ENCODE measurements at places on chromosomes 13 and 19.

DNA sequence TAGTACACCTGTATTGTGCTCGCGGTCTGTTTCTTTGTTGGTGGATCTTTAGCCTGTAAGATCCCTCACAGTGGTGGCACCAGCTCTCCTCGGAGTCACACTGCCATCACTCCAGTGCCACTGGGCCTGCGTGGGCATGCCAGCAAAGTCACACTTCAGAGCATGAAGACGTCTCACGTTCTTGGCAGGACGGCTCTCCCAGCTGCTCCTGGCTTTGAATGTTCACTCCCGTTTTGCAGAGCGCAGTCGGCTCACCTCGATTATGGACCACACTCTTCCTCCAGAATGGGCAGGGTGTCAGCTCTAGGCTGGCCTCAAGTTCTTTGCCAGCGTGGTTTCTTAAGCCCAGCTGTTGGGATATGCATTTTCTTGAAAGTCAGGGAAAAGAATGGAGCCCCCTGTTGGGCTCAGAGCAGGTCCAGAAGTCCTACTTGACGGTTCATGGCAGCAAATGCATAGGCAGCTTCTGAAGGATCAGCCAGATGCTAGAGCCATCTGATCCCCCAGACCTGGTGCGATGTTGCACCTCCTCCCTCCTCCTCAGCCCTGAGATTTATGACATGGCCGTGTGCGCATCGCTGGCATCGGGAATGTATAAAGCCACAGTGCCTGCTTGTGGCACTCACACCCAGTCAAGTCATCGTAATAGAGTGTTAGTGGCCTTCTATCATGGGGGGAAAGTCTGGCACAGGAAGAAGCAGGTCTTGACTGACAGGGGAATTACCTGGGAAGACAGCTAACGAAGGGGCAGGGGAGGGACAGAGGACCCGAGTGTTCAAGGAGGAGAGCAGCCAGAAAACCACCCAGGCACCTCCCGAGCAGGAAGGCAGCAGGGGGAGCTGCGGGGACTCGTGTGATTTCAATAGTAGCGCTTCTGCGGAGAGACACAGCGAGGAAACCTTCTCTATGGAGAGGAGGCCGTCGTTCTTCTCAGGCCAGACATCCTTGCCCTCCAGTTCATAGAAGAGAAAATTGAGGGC is 40.2 kb upstream of the NPAS1 start:
- no peak for DNase-seq

DNA sequence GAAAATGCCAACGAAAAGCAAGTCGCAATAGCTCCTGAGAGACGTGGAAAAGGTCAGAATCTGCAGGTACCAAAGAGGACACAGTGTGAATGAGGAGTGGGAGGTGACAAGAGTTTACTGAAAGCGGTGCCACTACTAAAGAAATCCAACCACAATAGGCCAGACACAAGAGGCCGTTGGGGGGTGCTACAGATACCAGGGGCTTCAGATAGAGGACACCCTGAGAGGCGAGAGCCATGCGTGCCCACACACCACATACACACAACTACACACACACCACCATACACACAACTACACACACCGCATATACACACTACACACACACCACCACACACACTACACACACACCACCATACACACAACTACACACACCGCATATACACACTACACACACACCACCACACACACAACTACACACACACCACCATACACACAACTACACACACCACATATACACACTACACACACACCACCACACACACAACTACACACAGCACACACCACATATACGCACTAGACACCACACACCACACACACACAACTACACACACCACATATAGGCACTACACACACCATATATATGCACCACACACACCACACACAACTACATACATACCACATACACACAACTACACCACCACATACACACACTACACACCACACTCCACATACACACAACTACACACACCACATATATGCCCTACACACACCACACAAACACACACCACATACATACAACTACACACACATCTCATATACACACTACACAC is 28.5 kb downstream of the CRYL1 start:
- DNase-seq: no peak

- no peak for DNase-seq
Measured at GRCh38 chr19:35455616-35456201, 7.7 kb downstream of the FFAR2 start.

DNA sequence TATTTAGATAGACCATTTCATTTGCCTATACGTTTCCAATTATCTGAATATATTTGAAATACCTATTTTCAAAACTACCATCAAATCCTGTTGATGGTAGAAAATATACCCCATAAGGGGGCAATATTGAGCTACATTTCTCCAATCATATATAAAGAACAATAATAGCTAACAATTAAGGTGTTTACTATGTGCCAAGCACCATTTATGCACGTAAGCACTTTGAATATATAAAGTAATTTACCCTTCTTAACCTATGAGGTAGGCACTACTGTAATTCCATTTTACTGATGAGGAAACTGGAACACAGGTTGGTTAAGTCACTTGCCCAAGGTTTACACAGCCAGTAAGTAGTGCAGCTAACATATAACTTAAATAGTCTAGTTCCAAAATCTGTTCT is 79.2 kb downstream of the UBL3 start:
- DNase-seq: no peak

DNA sequence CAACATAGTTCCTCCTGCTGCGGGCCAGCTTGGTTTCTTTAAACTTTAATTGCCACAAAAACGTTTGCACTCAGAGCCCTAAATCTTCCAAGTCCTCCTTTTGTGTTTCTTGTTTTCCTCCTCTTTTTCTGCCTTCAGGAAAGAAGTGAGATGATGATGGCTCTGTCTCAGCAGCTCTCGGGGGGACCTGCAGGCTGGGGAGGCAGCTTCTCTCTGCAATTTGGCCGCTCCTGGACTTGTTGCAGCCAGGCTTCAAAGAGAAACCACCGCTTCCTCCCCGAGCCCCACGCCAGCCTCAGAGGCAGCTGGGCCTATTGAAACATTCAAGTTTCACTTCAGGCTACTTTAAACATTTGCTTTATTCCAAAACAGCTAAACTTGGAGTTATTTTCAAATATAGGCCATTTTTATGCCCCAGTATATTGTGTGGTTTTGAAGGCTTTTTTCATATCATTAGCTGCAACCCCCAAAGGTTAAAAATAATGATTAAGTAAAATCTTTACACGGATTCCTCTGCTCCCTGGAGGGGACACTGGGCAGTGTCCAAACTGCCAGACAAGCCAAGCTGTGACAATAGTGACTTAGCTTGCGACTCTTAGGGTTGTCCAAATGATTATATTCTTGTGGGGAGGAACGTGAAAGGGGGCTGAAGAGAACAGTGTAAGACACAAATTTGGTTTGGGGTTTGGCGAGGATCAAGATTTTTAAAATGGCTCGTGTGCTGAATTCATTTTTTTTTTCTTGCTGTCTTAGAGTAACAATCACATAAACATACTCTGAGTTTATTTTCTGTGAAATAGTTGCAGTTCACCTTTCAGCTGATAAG is 330.8 kb downstream of the DLEU7 start:
- DNase-seq: peak; percentile 21

- DNase-seq: no peak
Measured at GRCh38 chr19:29750001-29750400, 34.9 kb upstream of the C19orf12 start.

- no peak for DNase-seq
Measured at GRCh38 chr13:106595625-106596024, 27.7 kb upstream of the ARGLU1 start.

- DNase-seq: no peak
Measured at GRCh38 chr13:109465148-109465547, 321.2 kb downstream of the IRS2 start.

DNA sequence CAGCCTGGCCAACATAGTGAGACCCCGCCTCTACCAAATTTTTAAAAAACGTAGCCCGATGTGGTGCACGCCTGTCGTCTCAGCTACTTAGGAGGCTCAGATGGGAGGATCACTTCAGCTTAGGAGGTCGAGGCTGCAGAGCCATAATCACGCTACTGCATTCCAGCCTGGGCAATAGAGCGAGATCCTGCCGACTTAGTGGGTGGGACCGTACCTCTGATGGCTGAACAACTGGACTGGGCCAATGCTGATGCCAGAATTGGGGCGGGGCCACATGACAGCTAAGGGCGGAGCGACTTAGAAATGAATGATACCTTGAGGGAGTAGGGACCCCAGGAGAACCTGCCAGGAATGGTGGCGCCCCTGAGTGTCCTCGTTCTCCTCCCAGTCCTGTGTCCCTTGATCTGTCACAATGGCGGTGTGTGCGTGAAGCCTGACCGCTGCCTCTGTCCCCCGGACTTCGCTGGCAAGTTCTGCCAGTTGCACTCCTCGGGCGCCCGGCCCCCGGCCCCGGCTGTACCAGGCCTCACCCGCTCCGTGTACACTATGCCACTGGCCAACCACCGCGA is 3.6 kb downstream of the LTBP4 start:
- no peak for DNase-seq

DNA sequence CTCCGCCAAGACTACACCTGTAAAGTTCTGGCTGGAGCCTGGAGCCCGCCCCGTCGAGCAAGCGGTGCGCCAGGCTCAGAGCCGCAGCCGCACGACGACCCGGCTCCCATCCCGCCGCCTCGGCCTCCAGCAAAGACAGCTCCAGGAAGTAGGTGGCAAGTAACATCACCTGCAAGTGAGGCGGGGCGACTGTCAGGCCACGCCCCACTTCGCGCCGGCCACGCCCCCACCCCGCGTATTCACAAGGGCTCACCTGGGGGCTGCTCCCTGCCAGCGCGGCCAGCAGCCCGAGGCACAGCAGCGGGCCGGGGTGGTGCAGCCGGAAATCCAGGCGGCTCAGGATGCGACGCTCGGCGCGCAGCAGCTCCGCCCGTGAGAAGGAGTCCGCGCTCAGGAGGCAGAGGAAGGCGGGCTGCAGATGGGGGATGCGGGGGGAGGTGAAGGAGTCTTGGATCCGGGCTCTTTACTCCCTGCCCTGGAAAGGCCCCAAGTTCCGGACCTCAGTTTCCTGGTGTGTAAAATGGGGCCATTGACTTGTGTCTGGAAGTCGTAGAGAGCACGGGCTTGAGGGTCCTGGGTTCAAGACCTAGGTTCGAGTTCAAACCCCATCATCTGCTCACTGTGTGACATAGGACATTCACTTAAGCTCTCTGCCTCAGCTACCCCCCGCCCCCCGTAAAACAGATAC is 3.2 kb downstream of the CCNP start:
- peak; percentile 19 for DNase-seq

DNA sequence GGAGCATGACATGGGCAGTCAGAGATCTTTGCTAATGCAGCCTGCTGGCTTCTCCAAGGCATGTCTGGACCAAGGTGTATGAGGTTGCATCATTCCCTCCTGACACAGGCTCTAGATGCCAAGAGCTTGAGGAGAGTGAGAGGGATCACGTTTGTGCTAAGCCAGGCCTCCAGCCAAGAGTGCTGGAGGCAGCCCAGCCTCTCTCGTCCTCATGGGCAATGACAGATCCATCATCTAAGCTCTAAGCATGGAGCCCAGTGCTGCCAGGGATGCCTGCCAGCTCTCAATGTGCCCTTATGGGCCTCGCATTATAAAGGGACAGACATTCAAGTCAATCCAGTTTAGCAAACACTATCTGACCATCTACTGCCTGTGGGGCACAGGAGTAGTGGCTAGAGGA is 136.3 kb upstream of the VSTM2B start:
- DNase-seq: no peak

- DNase-seq: no peak
Measured at GRCh38 chr19:1239420-1239795, 1.6 kb upstream of the CBARP start.

DNA sequence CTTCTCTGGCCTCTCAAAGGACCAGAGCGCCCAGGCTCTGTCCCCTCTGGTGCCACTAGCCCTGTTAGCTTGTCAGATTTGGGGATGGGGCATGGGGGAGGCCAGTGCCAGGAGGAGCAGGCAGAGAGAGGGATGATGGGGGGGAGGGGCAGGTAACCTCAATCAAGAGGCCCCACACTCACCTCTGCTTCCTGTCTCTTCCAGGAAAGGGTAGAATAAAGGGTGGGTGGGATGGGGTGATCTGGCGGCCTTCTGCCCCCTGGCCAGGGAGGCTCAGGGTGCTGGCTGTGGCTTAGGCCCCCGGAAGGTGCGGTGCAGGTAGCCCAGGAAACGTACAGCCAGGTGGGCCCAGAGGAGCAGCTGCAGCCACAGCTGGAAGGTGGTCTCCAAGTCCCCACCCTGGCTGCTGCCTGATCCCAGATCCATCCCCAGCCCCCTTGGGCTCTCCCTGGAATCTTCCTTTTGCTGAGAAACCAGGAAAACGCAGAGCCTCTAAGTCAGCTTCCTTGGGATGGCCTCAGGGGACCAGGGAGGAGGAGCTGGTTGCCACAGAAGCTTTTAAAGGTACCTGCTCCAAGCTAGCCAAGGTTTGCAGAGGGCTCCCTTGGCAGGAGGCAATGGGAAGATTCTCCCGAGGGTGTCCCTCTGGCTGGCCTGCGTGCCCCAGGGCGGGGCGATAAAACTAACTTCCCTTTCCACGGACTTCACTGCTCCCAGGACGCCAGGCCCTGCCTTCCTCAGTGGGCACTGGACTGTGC is 5.3 kb downstream of the PRKACA start:
- DNase-seq: no peak

DNA sequence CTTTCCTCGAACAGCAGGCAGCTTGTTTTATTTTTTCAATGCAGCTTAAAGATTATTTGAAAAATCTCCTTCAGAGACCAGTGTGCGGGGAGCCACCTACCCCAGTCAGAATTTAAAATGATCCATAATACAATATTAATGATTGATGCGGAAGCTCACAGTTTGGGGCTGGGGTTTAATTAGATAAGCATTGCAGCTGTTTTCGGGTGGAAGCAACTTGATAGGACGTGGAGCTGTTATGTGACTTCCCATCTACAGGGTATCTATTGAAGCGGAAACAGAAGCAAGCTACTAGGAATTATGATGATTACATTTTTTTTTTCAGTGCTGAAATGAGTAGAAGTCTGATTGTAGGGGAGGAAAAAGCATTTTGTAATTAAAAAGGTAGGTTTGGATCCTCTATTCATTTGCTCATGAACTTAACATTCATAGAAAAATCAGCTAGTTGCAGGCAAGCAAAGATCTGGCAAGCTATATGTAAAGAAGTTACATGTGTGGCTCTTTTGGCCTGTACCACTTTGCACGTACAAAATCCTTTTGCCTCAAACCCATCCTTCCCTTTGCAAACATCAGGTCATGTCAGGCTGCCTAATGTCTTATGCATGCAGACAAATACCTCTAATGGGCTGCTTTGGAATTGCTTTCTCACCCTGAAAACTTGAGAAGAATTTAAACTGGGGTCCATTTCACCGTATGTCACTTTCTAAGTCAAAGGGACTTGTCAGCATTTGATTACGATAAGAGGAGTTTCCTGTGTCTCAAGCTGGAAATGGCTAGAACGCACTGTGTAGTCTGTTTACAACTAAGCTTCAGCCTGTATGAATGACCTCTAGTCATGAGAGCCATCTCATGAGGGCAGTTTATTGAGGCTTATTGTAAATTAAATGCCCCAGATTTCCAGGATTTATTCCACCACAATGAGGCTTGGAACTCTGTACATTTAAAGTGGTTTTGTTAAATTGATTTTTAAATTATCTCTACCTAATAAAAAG is 267.1 kb upstream of the TMTC4 start:
- no peak for DNase-seq

DNA sequence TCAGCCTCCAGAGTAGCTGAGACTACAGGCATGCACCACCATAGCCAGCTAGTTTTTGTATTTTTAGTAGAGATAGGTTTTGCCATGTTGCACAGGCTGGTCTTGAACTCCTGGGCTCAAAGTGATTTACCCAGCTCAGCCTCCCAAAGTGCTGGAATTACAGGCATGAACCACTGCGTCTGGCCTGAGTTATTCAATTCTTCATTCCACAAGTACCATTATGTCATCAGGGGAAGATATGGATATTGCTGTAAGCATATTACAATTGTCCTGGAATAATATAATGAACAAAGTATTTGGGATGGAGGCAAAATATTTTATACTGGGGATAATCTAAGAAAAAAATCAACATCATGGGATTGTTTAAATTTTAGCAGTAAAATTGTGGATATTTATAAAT is 646.0 kb upstream of the SLITRK6 start:
- no peak for DNase-seq
